ENCODE measurements at places on chromosomes 2 and 18. TPM values are rescaled to one million over a fixed set of nuclear protein-coding genes. Genes with fewer than 3 reads are reported as not detected.

DNA sequence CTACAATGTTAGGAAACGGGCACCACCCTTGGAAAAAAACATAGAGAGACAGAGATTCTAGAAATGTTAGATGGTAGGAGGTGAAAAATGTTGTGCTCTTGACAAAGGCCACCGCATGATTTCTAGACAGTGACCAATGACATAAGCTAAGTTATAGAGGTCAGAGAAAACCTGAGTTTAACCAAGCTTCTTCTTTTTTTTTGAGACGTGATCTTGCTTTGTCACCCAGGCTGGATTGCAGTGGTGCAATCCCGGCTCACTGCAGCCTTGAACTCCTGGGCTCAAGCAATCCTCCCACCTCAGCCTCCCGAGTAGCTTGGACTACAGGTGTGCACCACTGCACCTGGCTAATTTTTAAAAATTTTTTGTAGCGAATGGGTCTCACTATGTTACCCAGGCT is 13.0 kb downstream of the FER1L5 start:
- DNase-seq, result no peak
- no peak overlapping the region for H3K4me3 ChIP-seq
- no peak overlapping the region for H3K27ac ChIP-seq
- no peaks in the 10 kb centered on the region for H3K27me3 ChIP-seq

GRCh38 chr2:43461453-43462073 is 134.3 kb downstream of the THADA start:
- H3K4me1 ChIP-seq, result peaks cover 39% of the 10 kb centered on the region
- peak overlapping the region; percentile 33 for H3K4me3 ChIP-seq
- peak overlapping the region; percentile 83 for H3K27ac ChIP-seq
- H3K36me3 ChIP-seq, result no peaks in the 10 kb centered on the region
- DNase-seq, result peak; percentile 80

- no peaks in the 10 kb centered on the region for H3K27me3 ChIP-seq
- H3K27ac ChIP-seq, result peak overlapping the region; percentile 96
- H3K36me3 ChIP-seq, result no peaks in the 10 kb centered on the region
- H3K4me1 ChIP-seq, result peaks cover 49% of the 10 kb centered on the region
- H3K4me3 ChIP-seq, result peak overlapping the region; percentile 48
Measured at GRCh38 chr18:76499637-76500340, 4.7 kb upstream of the ZNF516 start.

DNA sequence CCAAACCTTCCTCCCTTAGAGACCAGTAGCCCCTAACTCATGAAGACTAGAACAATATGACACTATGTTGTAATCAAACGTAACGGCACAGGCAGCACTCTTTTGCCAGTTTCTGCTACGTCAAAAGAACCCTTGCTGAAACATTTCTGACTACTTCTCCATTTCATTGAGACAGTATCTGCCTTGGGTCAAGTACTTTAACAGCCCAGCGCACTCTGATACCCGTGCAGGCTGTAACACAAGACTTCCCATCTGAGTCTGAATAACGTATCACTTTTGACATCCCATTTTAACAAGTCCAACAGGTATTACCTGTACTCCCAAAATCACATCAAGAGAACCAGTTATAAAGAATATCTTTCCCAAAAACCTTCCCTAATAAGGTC is 38.4 kb downstream of the TBC1D8 start:
- H3K36me3 ChIP-seq, result no peaks in the 10 kb centered on the region
- no peak overlapping the region for H3K4me3 ChIP-seq
- no peaks in the 10 kb centered on the region for H3K4me1 ChIP-seq

GRCh38 chr2:44822174-44822573 is 119.3 kb upstream of the SIX3 start:
- H3K4me1 ChIP-seq, result peaks cover 5% of the 10 kb centered on the region
- H3K27ac ChIP-seq, result no peak overlapping the region
- H3K27me3 ChIP-seq, result no peaks in the 10 kb centered on the region
- no peak for DNase-seq
- no peaks in the 10 kb centered on the region for H3K36me3 ChIP-seq
- H3K4me3 ChIP-seq, result no peak overlapping the region

Gene TLX2
- total RNA-seq, result 2.5 TPM

- H3K27me3 ChIP-seq, result no peaks in the 10 kb centered on the region
- DNase-seq, result no peak
- H3K27ac ChIP-seq, result no peak overlapping the region
- no peak overlapping the region for H3K4me3 ChIP-seq
- no peaks in the 10 kb centered on the region for H3K36me3 ChIP-seq
- no peaks in the 10 kb centered on the region for H3K4me1 ChIP-seq
Measured at GRCh38 chr2:2175381-2176090, 155.5 kb downstream of the MYT1L start.

Gene ZAP70
- total RNA-seq, result not detected

DNA sequence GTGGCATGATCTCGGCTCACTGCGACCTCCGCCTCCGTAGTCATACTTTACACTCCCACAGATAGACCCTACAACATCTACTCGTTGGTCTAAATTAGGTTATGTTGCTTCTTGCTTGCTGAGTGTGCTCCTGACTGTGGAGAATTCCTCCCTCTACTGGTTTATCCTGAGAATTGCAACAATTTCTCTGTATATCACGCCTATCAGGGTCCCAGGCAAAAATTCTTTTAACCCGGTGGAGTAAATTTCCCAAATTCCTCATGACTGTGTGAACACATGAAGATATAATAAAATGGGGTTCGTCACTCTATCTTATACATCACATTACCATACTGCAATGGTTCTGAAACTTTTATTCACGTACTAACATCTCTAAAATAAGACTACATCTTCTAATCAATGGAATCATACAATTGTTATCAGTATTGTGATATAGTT is 156.7 kb downstream of the EVA1A start:
- H3K27me3 ChIP-seq, result no peaks in the 10 kb centered on the region
- H3K4me1 ChIP-seq, result peaks cover 35% of the 10 kb centered on the region
- H3K36me3 ChIP-seq, result no peaks in the 10 kb centered on the region
- no peak overlapping the region for H3K4me3 ChIP-seq
- no peak overlapping the region for H3K27ac ChIP-seq

Measured in Karpas-422 (cell line).